ENCODE measurements at places on chromosomes 12 and 14. TPM values are rescaled to one million over a fixed set of nuclear protein-coding genes. Genes with fewer than 3 reads are reported as not detected.

CACNA2D4 gene
- total RNA-seq: 4.3 TPM

TCTN1 gene
- 8.6 TPM for total RNA-seq

FLVCR2 gene
- total RNA-seq: 4.4 TPM

CLMN gene
- total RNA-seq: 0.31 TPM

GPD1 gene
- 0.20 TPM for total RNA-seq

RERGL gene
- not detected for total RNA-seq

OR6C2 gene
- not detected for total RNA-seq

HRK gene
- not detected for total RNA-seq

BCL11B gene
- 48.5 TPM for total RNA-seq

BCL2L14 gene
- 5.1 TPM for total RNA-seq

LALBA gene
- not detected for total RNA-seq

GPRC5A gene
- 0.11 TPM for total RNA-seq

RFX4 gene
- not detected for total RNA-seq

ADAM21 gene
- 0.29 TPM for total RNA-seq

CISTR gene
- not detected for total RNA-seq

AVPR1A gene
- total RNA-seq: not detected

M6PR gene
- total RNA-seq: 206 TPM

RFLNA gene
- not detected for total RNA-seq

EFS gene
- not detected for total RNA-seq

TAPBPL gene
- 28.0 TPM for total RNA-seq

CPSF2 gene
- 96.2 TPM for total RNA-seq

C12orf54 gene
- total RNA-seq: not detected

GLT8D2 gene
- total RNA-seq: not detected

SUPT16H gene
- 171 TPM for total RNA-seq

TESPA1 gene
- total RNA-seq: 112 TPM

USP44 gene
- total RNA-seq: 15.2 TPM

AMN gene
- total RNA-seq: 1.0 TPM

OLR1 gene
- not detected for total RNA-seq

MMP17 gene
- total RNA-seq: 0.60 TPM

ERBB3 gene
- 0.99 TPM for total RNA-seq

GLT1D1 gene
- total RNA-seq: 0.49 TPM

APOLD1 gene
- total RNA-seq: 6.3 TPM

VSX2 gene
- not detected for total RNA-seq

TMEM179 gene
- total RNA-seq: not detected

KRT77 gene
- not detected for total RNA-seq

SLC11A2 gene
- total RNA-seq: 21.6 TPM

MYH6 gene
- total RNA-seq: not detected

TMEM233 gene
- not detected for total RNA-seq

DERA gene
- total RNA-seq: 28.3 TPM

KRT7 gene
- 2.1 TPM for total RNA-seq

DIO3 gene
- total RNA-seq: not detected

NYNRIN gene
- 0.27 TPM for total RNA-seq

GOLT1B gene
- 35.9 TPM for total RNA-seq

DPF3 gene
- total RNA-seq: 0.13 TPM

LTA4H gene
- total RNA-seq: 112 TPM
